ENCODE measurements at places on chromosomes 1 and 21.

DNA sequence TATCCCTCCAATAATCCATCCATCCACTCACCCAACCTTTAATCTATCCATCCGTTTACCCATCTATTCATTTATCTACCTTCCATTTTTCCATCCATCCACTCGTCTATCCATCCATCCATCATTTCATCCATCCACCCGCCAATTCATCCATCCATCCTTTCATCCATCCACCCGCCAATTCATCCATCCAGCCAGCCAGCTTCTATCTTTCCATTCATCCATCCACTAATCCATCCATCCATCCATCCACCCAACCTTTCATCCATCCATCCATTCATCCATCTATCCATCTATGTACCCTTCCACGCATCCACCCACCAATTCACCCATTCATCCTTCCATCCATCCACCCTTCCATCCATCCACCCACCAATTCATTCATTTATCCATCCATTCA is 10.5 kb upstream of the CASZ1 start:
- DNase-seq, result no peak

DNA sequence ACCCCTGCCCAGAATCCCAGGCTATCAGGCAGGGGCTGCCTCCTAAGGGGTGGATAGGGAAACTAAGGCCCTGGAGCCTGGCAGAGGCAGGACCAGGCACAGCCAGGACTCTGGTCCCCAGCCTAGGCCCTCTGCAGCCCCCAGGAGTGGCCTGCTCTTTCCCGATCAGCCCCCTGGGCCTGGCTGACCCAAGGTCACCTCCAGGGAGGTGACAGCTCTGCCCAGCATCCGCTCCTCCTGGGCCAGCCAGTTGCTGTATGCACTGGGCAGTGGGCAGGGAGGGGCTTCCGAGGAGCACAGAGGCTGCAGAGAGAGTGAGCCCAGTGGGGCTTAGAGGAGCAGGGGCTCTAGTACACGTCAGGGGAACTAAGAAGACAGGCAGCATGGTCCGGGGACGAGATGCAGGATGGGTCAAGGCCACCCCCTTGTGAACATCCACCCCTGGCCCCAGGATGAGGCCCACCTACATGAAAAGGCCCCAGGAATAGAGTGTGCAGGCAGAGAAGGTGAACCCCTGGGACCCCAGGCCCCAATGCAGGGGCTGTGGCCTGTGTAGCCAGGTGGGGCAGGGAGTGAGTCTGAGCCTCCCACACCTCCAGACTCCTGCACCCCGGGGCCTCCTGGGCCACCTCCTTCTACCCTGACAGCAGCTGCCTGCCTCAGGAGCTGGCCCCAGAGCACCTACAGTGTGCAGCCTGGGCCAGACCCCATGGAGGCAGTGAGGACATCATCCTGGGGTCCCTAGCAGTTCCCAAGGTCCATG is 32.8 kb downstream of the WNT9A start:
- DNase-seq, result no peak

- no peak for DNase-seq
Observed at GRCh38 chr1:192903142-192903541, 94.3 kb downstream of the RGS2 start.

GRCh38 chr1:906600-907420 is 16.9 kb upstream of the SAMD11 start:
- DNase-seq, result peak; percentile 38

DNA sequence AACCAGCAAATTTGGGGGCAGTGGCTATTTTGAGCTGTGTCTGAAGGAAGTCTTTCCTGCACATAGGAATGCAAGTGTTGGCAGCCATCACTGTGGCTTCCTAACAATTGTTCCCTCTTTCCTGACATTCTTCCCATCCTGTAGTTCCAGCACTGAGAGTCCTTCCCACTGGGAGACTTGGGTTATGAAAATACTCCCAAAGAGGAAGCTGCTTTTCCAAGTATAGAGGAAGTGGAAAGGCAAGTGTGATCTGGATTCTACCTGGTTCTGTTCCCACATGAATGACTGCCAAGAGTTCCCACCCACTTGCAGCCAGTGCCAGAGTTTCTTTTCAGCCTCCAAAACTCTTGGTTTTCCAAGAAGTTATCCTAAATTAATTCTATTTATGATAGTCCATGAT is 98.5 kb upstream of the CD53 start:
- DNase-seq, result no peak
